ENCODE measurements at places on chromosomes 1 and 21. TPM values are rescaled to one million over a fixed set of nuclear protein-coding genes. Genes with fewer than 3 reads are reported as not detected.

Gene PRAMEF1
- polyA plus RNA-seq: not detected

Gene LRRN2
- polyA plus RNA-seq: 0.65 TPM

Gene SELP
- polyA plus RNA-seq: 2.1 TPM

Gene TARBP1
- polyA plus RNA-seq: 32.5 TPM

Gene EXO1
- 1.2 TPM for polyA plus RNA-seq

Gene LCE1F
- not detected for polyA plus RNA-seq

Gene CCDC185
- 0.04 TPM for polyA plus RNA-seq

Gene TTLL7
- 1.6 TPM for polyA plus RNA-seq

Gene TAS1R1
- 0.04 TPM for polyA plus RNA-seq

Gene SETSIP
- 0.06 TPM for polyA plus RNA-seq

Gene OLIG1
- 0.01 TPM for polyA plus RNA-seq
